Activated T-cell treated with anti-CD3 and anti-CD28 coated beads for 24 hours (primary cell): ENCODE measurements at places on chromosomes 16 and 17.

DNA sequence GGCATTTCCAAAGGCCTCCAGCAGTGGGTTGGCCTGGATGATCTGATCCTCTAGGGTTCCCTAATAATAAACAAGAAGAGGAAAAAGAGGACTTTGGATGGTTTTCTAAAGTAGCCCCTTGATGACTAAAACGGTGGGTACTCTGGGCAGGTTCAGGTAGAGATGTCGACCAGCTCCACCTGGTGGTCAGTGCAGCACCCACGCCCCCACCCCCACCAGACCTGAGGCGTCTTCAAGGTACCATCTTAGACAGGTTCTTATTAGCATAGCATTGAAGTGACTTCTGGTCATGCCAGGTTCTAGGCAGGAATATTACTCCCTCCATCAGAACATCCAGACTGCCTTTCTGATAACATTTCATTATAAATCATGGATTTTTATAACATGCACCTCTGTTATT lies 15.0 kb downstream of the MYH13 start:
- DNase-seq, result no peak

DNA sequence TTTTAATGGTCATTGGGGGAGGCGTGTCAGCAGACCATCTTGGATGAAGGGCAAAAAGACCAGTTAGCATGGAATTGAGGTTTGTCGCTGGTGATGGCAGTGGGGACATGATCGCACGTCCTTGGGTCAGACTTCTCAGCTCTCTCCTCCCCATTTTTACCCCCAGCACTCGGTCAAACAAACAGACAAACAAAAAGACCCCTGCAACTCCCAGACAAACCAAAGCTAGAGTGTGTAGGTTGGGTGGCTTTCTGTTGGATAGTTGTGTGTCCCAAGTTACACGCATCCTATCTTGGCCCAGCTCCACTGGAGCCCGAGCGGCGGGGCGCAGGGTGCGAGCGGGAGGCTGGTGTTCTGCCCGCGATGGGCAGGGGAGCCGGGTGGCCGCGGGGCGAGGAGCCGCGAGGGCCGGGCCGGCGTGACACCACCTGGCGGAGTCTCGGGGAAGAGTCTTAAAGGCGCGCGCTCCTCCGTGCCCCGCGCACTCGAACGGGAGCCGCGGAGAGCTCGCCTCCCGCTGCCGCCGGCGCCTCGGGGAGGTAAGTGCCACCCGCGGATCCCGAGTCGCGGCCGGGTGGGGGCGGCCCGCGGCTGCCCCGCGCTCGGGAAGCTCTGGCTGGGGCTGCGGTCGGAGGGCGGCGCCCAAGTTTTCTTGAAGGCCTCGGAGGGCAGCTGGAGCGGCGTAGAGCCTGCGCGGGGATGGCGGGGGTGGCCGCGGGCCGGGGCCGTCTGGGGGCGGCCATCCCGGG lies 18.5 kb upstream of the NTN1 start:
- no peak for DNase-seq

- DNase-seq, result no peak
These were observed 91.6 kb downstream of the XYLT1 start for GRCh38 chr16:17379121-17379571.

DNA sequence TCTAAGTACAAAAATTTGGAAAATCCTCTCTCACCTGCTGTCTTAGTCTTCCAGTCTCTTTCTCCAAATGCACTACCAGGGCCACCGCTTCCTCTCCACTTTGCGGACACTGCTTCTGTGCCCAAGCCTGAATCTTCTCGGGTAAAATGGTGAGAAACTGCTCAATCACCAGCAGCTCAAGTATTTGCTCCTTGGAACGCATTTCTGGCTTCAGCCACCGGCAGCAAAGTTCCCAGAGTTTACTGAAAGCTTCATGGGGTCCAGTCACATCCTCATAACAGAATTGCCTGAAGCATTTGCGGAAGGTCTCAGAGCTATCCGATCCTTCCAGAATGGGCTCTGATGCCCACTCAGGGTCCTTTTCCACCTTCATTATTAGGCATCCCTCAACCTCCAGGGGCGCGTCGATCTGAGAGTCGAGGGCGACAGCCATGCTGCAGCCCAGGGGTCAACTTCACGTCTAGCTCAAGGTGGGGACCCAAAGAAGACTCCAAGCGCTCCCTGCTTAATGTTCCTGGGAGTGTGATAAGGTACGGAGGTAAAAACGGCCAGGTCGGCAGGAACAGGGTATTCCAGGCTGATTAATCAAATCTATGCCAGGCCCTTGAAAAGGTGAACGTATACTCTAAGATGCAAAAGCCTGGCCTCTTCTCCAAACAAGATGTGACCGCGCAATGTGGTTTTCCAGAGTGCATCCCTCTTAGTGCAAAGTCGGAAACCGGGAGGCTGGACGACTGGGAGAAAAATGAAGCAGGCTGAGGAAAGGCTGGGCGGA lies 763 bp downstream of the ZKSCAN2 start:
- no peak for DNase-seq

GRCh38 chr16:73032541-73033270 lies 15.2 kb downstream of the ZFHX3 start:
- no peak for DNase-seq
